Memory B cell (primary cell): ENCODE measurements at places on chromosomes 5 and 9.

DNA sequence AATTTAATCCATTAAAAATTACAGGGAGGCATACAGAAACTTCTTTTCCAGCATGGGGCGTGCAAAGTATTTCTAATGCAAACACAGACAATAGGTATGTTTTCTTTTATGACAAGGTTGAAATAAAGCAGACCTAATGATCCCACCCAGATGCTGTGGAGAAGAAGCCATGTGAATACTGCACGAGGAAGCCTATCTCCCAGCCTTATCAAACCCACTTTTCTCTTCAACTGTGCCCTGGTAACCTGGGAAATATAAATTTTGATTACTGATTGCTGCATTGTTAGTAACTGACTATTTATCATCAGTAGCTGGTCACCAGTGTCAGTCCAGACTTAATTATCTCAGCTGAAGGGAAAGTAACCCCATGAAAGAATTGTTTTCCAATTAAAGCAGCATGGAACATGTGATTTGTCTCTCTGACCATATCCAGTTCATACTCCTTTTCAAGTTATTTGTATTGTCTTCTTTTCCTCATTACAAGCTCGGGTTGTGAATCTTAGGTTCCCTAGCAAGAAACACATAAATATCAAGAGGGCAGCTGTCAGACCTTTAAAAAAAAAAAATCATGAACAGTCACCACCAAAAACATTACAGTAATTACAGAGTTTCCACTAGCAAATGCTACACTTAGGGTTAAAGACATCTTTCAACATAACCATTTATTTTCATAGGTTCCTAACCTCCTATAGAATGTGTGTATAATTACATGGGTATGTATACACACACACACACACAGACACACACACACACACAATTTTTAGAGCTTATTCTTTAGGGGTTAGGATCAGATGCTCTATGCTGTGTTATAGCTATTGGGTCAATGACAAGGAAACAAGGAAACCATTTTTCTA, 50.3 kb downstream of the SEMA6A start:
- no peak for DNase-seq

DNA sequence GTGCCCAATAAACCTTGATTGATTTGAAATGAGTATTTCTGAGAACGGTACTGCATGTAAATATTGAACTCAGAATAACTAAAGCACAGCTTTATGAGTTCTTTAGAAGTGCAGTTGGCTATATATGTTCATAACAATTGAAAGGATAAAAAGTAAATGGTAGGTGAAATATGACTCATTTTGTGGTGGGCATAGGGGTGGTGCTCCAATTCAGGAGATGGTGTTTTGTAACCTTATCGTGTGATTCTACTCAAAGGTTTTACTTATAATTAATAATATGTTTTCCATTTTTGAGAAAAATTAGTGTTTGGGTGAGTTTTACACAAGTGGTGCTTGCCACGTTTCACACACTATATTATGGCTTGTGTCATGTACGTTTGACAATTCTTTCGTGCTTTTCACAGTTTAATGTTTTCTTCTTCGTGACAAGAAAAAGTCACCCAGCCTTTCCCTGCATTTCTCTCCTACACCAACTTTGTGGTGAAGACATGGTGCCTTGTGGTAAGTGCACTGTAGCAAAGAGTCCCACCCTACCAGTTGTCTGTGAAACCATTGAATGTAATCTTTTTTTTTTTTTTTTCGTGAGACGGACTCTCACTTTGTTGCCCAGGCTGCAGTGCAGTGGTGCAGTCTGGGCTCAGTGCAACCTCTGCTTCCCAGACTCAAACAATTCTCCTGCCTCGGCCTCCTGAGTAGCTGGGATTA, 492.5 kb upstream of the SGCD start:
- no peak for DNase-seq

DNA sequence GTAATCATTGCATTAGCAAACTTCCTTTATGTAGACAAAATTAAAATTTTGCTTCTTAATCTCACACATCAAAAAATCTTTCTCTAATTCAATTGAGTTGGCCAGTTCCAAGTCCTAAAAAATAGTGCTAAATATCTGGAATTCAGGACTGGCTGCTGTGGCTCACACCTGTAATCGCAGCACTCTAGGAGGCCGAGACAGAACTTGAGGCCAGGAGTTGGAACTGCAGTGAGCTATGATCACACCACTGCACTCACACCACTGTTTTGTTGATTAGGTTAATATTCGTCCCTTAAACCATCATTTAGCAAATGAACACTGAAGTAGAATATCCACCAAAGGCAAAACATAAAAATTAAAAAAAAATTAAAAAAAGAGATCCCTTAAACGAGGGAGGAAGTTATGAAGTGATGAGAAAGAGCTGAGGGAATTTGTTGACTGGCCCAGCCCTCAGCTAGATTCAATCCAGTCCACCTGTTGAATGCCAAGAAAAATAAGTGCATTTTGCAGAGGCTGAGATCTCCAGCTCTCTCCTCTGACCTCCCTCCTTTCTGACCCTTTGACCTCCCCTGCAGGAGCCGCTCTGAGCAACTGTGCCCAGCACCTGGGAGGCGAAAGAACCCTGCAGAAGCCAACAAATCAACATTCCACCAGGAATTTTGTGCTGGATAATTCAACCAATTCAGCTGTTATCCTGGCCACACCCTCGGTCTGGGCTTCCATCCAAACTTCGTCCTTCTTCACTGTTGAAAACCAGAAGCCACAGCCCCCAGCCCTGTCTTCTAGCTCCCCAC, 96.8 kb downstream of the OR2K2 start:
- no peak for DNase-seq

DNA sequence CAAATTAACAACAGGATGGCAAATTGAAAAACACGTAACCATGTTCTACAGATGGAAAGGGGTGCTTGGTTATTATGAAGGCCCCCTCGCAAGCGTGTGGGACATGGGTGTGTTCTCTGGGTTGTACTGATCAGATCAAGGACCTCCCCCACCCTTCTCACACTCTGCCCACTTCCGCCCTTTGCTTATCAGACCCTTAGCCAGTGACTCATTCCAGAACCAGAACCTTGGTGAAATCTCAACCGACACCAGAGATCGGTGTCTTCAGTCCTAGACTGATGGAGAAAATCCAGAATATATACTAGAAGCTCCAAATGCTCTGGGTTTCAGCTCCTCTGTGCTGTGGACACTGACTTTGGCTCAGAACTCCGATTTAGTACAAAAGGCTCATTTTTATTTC, 64.9 kb downstream of the PTTG1 start:
- no peak for DNase-seq

- DNase-seq, result no peak
Observed at GRCh38 chr9:121372239-121373010, 2.4 kb upstream of the STOM start.

DNA sequence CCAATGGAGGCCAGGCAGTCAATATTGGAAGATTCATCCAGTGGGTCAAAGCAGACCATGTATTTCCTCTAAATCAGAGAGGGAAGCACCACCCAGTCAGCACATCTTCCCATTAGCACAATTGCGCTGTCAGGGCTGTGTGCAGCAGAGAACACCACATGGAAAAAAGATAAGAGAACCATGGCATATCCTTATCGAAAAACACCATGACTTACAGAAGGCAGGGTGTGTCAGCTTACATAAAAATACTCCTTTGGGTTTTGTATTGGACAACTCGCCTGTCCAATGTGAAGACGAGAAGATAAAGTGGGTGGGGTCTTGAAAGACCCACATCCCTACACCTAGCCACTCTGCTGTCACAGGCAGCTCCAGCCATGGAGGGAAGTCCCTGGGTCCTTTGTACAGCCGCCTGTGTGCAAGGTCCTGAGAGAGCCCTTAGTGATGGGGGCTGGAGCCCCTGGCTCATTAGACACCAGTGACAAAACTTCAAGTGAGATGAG, 71.9 kb upstream of the SPATA31E1 start:
- no peak for DNase-seq

- no peak for DNase-seq
Observed at GRCh38 chr5:11560915-11561697, 343.1 kb downstream of the CTNND2 start.

DNA sequence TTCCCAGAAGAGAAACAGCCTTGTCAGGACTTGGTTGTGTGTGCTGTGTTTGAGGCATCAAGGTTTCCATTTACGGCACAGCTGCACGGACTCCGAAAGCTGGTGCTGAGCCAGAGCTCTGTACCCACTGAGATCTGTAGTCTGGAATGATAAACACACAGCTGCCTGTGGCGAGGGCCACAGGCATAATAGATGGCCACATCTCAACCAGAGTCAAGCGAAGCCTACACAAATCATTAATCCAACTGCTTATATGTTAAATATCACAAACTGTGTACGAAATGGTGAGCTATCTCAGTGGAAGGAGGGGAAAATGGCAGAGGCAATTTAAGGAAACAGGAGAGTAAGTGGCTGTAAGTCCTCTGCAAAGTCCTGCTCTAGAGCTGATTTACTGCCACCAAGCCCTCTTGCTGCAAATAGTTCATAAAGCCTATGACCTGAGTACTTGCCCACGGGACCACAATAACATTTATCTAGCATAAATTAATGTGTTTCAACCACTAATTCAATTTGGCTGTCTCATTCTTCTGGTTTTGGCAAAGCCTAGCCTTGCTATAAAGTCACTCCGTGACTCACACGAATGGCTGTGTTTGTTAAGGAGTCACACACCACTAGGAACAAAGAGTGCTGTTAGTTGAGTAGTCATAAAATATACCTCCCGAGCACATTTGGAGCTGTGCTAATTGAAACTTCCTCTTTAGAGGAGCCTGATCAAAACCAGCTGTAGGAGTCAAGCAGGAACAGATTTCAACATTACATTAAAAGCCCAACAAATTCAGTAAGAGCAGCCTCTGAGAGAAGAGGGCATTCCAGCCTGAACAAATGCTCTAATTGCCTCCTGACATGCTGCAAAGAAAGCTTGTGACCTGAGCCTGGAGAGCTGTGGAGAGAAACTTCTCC, 738.6 kb upstream of the ZNF608 start:
- no peak for DNase-seq

DNA sequence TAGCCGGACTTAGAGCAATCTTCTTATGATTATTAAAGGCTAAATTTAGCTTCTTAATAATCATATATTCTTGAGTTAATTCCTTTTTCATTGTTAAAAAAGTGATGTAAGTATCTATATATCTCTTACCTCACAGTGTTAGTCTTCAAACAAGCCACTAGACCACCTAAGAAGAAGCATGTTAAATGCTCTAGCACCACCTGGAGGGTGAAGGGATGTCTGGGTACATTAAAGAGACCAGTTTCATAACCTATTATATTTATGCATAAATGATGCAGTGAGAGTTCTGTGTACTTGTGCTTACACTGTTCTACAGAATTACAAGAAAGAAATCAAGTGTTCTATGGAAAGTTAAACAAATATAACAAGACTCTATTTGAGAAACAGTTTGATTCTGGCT, 55.9 kb upstream of the SLCO6A1 start:
- no peak for DNase-seq

DNA sequence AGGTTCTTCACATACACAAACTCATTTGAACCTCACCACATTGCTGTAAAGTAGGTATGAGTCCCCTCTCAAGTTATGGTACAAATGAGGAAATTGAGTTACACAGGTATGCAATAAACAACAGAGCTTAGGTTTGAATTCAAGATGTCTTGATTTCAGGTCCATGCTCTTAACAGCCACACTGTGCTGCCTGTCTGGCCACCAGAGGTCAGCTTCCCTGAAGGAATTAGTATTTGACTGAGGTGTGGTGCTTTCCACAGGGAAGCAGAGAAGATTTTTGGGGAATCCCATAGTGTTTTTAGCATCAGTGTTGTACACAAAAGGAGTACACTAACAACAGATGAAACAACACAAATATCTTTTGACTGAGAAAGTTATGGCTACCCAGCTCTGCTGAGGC, 94.4 kb upstream of the ITGA1 start:
- no peak for DNase-seq

DNA sequence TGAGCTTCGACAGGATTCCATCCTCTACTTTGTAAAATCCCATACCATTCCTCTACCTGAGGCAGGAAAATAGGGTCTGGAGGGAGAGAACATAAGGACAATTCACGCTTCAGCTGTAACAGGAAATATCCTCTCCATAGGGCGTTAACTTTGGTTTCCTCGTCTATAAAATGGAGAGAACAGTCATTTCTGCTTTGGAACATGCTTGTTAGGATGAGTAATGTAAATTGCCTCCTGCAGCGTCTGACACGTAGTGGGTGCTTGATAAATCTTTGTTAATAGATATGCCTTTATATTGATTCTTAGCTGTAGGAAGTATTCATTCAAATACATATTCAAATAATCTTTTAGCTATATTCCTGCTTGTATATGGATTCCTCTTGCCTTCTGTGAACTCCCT, 711 bp upstream of the SUB1 start:
- DNase-seq, result no peak

DNA sequence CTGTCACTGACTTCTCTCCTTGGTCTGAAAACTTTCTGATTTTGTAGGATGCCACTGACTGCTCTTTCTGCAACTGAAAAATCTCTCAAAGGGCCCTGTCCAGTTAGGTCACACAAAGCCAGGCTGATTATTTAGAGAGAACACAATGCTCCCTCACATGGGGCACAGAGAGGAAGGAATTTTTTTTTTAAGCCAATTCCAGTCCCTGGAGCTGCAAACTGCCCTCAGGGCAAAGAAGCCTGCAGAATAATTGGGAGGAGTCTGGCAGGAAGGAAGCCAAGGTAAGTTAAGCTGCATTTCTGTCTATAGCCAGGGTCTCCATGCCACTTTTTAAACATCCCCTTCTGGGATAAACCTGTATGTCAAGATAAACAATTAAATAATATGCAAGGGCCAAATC, 305.5 kb downstream of the ZSWIM6 start:
- no peak for DNase-seq

- DNase-seq, result no peak
Observed at GRCh38 chr9:121222524-121223171, 21.0 kb upstream of the RAB14 start.

- no peak for DNase-seq
Observed at GRCh38 chr5:146041180-146041789, 64.1 kb downstream of the PLAC8L1 start.

DNA sequence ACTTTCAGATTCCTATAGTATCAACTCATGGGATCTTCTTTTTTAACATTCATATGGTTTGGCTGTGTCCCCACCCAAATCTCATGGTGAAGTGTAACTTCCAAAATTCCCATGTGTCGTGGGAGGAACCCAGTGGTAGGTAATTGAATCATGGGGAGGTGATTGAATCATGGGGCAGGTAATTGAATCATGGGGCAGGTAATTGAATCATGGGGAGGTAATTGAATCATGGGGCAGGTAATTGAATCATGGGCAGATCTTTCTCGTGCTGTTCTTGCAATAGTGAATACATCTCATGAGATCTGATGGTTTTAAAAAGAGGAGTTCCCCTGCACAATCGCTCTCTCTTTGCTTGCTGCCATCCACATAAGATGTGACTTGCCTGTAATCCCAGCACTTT, 21.8 kb upstream of the AGGF1 start:
- no peak for DNase-seq
